ENCODE measurements at places on chromosomes 12 and 14.
A peak's percentile ranks its signal among the peaks of the same experiment; 100 is the strongest.

- DNase-seq: no peak
Observed at GRCh38 chr14:93137864-93138263, 22.1 kb upstream of the ITPK1 start.

DNA sequence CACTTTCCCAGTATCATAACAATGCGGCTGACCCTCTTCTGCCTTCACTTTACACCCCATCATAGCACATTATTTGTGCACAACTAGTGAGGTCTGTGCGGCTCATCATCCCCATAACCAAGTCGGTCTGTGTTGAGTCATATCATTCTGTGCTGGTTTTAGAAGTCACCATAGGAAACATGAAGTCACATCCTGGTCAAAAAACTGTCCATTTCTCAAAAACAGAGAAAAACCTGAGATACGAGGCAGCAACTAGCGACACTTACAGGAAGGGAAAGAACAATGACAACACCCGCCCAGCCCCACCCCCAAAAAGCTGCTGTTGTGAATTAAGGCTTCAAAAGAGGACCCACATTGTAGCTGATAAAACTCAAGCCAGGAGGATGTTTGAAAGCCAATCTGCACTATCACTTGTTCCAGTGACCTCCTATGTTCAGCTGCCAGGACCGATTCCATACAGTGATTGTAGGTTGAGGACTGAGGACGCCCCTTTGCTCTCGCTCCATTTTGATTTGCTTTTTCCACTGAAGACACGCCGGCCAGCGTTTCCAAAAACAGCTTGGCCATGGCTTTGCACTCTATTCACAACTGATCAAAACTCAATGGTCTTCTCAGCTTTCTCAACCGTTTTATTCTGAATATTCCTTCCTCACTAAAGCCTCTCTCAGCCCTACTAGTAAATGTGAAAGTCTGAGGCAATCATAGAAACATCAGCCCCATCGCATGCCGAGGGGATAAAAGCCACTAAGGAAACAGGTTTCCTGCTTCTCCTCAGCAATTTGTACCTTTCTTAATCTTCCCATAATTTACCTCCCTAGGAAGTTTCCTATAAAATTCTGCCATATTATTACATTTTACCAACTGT is 87.5 kb downstream of the DUSP16 start:
- no peak for DNase-seq

DNA sequence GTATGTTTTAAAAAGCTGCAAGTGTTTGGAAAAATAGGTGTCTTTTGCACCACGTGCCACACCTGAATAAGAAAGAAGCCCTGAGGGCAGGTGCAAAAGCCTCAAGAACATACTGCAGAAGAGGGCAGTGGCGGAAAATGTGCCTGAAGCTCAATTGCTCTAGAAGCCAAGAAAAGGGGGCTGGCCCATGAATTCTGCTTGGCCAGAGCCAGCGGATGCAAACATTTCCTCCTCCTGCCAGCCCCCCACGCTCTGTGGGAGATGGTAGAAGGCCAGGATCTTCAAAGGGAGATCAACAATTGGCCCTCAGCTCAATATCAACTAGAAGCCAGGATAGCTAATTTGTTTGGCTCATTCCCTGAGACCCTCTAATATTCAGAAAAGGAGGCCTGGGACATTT is 80.3 kb upstream of the TMEM132D start:
- no peak for DNase-seq

GRCh38 chr12:55008944-55009585 is 10.7 kb upstream of the NEUROD4 start:
- no peak for DNase-seq

GRCh38 chr14:88496414-88496813 is 58.4 kb downstream of the PTPN21 start:
- DNase-seq: no peak

GRCh38 chr12:9782547-9783382 is 22.1 kb upstream of the CD69 start:
- DNase-seq: no peak

DNA sequence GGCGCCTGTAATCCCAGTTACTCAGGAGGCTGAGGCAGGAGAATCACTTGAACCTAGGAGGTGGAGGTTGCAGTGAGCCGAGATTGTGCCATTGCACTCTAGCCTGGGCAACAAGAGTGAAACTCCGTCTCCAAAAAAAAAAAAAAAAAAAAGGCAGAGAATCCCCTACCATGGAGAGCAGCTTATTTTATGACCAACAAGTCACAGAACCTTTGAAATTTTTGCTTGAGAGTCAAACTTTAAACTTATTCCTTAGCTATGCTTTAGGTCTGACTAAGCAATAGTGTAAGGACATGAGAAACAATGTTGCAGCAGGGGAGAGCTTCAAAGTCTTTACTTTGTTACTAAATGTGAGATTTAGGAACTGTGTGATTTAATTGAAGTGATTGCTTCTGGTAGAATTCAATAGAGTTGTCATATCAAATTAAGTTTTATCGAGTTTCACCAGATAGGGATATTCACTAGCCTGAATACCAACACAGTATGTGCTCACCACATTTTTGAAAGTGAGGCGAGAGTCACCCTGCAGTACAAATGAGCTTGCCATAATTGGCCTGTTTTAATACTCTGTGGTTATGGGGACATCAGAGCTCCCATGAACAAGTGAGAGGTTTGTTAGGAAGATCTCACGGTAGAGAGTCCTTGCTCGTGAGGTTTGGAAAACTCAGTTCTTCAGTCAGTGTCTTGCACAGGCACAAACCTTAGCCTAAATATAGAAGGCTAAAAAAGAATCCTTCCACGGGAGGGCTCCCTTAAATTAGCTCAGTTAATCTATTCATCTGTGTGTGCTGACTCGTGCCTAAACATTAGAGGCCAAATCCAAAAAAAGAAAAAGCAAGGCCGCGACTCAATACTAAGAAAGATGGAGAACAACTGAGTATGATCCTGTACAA is 108.6 kb downstream of the SAMD4A start:
- no peak for DNase-seq

GRCh38 chr12:50110762-50111351 is 1.2 kb upstream of the COX14 start:
- DNase-seq: no peak

GRCh38 chr14:90726656-90727055 is 89.6 kb downstream of the TTC7B start:
- no peak for DNase-seq

DNA sequence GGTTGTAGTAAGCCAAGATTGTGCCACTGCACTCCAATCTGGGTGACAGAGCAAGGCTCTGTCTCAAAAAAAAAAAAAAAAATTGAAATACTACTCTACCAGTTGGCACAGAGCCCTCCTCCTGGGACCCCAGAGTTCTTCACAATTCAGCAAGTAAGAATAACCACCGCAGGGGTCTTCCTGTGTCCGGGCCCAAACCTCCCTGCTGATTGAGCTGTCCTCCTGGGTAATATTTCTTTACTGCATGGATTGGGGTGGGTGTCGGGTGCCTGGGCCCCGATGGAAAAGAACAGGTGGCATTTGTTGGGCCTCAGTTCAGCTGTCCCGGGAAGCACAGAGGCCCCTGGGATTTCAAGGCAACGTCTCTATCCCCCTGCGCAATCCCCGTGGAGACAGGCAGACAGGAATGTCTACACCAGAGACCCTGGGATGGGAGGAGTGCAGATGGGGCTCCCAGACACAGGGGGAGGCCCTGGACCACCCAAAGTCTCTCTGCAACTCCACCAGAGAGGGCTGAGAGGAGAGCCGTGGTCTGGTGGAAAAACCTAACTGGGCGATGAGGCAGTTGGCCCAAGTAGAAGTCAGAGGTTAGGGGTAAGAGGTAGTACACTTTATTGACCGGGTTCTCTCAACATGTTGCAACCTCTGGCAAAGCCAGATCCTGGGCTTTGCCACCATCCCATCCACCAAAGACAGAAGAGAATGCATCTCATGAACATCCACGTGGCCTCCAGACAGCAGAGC is 32.7 kb upstream of the VPS37B start:
- no peak for DNase-seq

DNA sequence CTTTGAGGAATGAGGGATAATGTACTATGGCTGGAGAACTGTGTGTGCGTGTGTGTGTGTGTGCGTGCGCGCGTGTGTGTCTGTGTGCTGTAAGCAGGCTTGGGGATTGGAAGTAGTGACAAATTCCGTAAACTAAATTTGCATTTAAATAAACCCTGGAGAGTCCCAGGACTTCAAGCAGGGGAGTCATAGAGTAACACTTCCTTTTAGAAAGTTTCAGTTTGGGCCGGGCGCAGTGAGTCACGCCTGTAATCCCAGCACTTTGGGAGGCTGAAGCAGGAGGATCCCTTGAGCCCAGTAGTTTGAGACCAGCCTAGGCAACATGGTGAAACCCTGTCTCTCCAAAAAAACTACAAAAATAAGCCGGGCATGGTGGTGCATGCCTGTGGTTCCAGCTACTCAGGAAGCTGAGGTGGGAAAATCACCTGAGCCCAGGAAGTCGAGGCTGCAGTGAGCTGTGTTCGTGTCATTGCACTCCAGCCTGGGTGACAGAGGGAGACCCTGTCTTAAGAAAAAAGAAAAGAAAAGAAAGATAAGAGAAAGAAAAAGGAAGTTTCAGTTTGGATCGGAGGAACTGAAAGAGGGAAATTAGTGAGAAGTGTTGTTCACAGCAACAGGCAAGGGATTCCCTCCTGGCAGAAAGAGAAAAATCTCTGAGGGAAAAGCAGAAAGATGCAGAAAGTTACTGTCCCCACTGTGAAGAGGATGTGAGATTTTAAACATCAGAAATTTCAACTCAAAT is 222.7 kb upstream of the SOX5 start:
- no peak for DNase-seq

- DNase-seq: no peak
Observed at GRCh38 chr14:69464379-69464778, 20.1 kb upstream of the PLEKHD1 start.

- no peak for DNase-seq
Observed at GRCh38 chr12:110561471-110562201, 21.5 kb downstream of the PPTC7 start.

- DNase-seq: no peak
Observed at GRCh38 chr14:49615776-49616175, 4.7 kb downstream of the RPL36AL start.

DNA sequence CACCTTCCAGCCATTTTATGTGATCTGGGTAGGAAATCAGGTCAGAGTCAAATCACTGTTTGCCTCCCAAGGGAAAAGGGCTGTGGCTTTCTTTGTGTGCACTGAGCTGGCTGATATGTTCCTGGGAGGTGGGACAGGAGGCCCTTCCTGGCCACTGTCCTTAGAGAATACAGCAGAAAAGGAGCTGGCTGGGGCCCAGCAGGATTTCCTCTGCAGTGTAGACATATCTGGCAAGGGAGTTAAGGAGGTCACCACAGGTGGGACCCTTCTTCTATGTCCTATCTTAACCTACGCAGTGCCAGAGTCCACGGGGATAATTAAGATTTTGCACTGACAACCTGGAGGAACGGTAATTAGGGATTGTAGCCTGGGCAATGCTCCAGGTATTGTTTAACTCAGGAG is 145.3 kb downstream of the NTF3 start:
- DNase-seq: no peak

- no peak for DNase-seq
Observed at GRCh38 chr12:68932128-68932960, 627 bp downstream of the CPM start.

DNA sequence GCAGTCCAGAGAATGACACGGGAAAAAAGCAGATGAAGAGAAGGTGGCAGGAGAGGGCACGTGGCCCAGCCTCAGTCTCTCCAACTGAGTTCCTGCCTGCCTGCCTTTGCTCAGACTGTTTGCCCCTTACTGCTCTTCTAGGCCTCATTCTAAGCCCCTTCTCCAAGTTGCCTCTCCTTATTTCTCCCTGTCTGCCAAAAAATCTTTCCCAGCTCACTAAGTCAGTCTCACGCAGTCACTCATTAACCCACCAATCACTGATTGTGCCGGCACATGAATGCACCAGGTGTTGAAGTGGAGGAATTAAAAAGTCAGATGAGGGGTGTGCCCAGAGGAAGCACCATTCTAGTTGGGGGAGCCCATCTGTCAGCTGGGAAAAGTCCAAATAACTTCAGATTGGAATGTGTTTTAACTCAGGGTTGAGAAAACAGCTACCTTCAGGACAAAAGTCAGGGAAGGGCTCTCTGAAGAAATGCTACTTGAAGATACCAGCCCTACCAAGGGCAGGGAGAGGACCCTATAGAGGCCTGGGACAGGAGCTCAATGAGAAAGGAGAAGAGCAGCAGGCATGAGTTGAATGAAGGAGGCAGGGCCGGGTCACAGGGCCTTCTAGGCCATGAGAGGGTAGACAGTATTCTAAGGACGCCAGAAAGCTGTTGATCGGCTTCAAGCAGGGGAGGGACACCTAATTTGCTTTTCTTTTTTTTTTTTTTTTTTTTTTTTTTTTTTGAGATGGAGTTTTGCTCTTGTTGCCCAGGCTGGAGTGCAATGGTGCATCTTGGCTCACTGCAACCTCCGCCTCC is 40.9 kb downstream of the DAD1 start:
- DNase-seq: no peak

GRCh38 chr12:131758016-131758739 is 47.3 kb downstream of the SFSWAP start:
- no peak for DNase-seq

- DNase-seq: no peak
Observed at GRCh38 chr14:74942181-74942580, 13.2 kb downstream of the PGF start.

DNA sequence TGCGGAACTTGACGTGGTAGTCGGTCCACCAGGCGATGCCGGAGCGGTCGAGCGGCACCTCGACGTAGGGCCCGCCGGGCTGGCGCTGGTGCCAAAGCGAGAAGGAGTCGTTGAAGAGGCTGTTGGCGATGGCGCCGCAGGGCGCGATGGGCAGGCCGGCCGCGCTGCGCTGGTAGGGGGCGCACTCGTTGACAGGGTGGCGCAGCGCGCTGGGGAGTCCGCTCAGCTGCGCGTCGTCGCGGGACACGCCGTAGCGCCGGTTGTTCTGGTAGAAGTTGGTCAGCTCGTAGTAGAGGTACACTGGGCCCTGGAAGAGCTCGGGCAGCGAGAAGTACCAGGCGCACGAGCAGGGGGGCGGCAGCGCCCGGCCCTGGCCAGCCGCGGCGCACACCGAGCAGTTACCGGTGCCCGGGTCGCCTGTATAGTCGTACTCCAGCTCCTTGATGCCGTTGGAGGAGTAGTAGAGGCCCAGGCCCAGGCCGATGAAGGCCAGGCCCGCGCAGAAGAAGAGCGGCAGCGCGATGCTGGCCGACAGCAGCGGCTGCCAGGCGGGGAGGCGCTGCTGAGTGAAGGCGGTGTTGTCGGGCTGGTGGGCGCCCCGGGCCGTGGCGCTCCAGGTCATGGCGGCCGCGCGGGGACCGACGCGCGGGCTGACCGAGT is 482 bp downstream of the TMEM30B start:
- peak; percentile 72 for DNase-seq

DNA sequence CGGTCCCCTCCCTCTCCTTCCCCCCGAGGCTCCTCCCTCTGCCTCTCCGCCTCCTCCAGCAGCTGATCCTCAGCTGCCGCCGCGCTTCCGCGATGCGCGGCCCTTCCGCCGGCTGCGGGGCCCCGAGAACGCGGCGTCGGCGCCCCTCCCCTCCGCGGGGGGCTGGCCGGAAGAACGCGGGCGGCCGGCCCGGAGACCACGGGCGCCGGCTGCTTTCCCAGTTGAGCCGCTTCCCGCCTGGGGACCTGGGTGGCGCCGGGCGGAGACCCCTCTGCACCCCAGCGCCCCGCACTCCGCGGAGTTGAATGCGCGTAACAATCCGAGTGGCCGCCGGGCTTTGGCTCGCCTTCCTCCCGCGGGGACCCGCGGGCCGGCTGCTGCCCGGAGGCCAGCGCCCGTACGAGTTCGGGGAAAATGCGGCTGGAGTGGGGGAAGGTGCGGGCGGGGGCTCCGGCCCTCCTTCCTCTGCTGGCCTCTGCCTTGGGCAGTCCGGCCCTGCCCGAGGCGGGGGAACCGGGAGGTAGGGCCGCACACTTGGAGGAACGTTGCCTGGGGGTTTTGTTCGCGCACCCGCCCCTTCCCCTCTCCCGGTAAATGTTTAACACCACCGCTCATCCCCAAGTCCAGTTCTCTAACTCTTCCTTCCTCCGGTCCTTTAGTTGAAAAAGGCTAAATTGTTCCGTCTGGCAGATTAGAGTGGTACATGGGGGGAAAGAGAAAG is 393 bp upstream of the DCAF5 start:
- no peak for DNase-seq
